ENCODE measurements at places on chromosomes 2 and 18.

DNA sequence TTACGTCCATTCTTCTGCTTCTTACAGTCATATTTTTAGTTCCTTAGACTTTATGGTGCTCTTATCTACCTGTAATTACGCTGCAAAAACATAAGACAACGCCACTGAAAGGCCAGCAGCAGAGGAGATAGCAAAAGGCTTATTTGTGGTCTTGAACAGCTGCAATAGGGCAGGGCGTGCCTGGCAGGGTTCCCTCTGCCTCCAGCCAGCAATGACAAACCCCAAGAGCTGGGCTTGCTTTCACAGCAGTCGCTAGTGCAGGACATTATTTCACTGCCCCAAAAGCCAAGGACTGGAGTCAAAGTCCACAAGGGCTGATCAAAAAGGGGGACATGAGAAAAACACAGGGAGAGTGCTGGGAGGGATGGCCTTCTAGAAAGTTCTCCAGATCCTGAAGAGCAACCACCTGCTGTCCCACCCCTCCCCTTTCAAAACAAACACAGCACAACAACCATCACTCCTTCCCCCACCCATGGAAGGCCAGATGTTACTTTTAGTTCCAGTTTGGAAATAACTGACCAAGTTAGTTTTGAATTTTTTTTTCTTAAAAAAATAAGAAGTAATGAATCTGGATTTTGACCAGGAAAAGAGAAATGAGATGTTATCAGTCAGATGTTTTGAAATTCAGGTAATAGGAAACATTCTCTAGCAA is 127.8 kb downstream of the RBMS1 start:
- no peak for DNase-seq

GRCh38 chr18:79945118-79946042 is 6.1 kb downstream of the SLC66A2 start:
- DNase-seq: no peak

DNA sequence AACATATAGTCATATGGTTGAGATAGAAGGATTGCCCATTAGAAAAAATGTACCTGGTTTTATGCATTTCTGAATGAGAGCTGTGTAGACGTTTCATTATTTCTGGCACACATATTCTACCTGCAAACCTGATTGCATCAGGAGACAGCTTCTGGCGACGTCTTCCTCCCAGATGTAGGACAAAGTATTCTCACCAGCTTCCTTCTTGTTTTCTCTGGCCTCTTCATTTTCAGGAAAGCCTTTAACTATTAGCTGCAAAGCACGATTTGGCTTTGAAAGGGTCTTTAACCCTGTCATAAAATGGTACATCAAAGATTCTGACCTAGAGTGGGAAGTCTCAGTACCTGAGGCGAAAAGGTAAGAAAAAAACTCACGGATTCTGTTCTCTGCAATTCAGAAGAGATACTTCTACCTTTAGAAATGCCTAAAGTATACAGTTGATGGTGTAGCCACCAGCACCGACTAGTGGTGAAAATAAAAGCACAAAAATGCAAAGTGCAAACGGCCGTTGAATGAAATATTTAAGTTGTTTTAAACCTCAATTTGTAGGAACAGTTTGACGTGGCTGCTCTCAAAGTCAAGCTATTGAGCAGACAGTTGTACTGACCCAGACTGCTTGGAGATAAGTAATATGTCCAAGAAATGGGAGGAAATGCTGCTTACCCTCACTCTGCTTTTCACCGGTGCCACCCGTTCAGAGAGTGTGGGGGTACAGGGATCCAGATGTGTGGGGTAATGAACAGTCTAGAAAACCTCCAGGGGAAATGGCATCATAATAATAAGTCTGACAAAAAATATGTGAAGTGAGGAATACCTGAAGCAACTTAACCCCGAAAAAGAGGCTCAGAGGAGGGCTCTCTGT is 20.2 kb downstream of the IL18RAP start:
- peak; percentile 31 for DNase-seq

GRCh38 chr18:72581976-72582375 is 37.8 kb upstream of the CBLN2 start:
- no peak for DNase-seq

DNA sequence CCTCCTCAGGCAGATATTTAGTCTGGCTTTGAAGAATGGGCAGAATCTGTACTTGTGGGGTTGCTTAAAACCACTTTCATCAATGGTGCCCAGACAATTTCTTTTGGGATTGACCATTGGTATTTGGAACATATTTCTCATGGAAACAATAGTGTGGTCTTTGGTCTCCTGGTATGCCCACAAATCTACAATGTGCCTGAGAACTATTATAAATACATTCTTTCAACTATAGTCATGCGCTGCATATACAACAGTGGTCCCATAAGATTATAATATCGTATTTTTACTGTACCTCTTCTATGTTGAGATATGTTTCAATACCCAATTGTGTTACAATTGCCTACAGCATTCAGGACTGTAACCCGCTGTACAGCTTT is 34.8 kb upstream of the PPP4R1 start:
- no peak for DNase-seq

DNA sequence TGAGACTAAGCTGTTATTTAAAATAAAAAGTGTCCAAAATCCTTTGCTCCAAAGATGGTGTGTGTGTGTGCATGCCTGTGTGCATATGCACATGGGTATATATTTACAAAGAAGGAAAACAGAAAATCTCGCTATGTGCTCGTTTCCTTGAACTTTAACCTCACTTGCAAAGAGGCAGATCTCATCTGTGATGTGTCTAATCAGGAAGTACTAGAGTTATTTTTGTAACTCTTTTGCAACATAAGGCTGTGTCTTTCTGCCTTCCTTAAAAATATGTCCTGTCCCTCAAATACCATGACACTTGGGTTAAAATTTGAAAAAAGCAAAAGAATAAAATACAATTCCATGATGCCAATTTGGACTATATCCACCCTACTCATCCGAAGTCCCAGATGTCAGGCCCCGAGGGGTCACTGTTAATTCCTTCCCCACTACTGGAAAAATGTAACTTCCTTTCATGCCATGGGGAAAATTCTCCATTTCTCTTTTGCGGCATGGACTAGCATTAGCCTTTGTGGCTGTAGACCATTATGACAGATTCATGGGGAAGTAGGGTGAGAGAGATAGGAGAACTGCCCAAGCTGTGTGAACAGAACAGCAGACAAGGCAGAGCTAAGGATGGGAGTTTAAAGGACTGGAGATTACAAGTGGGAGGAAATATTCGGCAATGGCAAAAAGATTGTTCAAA is 191.3 kb downstream of the MYO1B start:
- no peak for DNase-seq

GRCh38 chr2:196403471-196403870 is 232.1 kb upstream of the STK17B start:
- DNase-seq: no peak

DNA sequence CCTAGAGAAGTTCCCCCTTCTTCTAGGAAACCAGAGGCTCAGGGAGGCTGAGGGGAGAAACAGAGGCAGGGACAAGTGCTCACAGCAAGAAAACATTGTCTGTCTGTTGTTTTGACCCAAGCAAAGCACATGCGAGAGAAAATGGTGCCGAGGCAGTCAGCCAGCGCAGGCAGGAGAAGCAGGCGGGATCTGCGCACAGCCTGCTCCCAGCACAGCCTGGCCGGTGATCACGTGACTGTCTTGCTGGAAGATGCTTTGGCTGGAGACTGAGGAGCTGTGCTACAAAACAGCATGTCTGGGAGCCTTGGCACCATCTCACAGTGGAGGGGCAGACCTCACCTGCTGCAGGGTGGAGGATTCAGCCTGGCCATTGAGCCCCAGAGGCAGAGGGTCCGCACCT is 93.7 kb upstream of the MYCN start:
- DNase-seq: no peak

GRCh38 chr2:29966266-29966665 is 44.9 kb upstream of the ALK start:
- no peak for DNase-seq

GRCh38 chr18:46310258-46310657 is 206.1 kb downstream of the HAUS1 start:
- no peak for DNase-seq

- DNase-seq: no peak
These were observed 13.3 kb downstream of the TM4SF20 start for GRCh38 chr2:227365833-227366232.

DNA sequence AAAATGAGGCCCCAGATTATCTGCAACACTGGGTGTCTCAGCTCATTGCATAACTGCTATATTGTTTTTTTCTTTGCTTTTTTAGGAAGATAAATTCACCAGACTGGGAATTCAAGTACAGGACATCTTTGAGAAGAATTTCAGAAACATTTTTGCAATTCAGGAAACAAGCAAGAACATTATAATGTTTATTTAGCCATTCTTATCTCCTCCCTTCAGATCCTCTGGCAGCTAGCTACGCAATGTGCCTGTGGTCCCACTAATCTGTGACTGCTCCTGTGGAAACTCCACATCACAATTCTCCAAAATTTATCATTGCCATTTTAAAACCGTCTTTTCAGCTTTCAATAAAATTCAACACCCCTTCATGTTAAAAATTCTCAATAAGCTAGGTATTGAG is 126.8 kb downstream of the SP100 start:
- DNase-seq: no peak

- DNase-seq: peak; percentile 13
These were observed 3.1 kb downstream of the STK39 start for GRCh38 chr2:168244318-168244717.

- no peak for DNase-seq
These were observed 90.4 kb downstream of the PLCL1 start for GRCh38 chr2:197894751-197895274.

GRCh38 chr2:215189393-215189792 is 51.0 kb upstream of the ABCA12 start:
- no peak for DNase-seq

GRCh38 chr18:13501891-13502290 is 224.5 kb downstream of the FAM210A start:
- no peak for DNase-seq

DNA sequence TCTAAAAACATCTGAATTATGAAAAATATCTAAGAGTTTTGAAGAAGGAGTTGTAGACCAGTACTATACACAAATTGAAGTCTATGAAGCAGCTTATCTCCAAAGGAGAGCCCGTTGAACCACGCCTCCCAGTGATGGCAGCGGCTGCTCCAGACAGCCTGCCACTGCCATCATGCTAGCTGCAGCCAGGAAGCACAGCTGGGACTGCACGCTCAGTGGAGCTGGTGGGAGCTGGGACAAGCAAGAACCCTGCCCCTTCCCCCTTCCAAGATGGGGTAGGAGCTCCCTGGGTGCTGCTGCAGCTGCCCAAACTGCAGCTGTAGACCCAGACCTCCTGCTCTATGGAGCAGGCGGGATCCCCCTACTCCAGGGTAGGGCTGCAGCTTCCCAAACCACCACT is 124.7 kb upstream of the SPATS2L start:
- no peak for DNase-seq

DNA sequence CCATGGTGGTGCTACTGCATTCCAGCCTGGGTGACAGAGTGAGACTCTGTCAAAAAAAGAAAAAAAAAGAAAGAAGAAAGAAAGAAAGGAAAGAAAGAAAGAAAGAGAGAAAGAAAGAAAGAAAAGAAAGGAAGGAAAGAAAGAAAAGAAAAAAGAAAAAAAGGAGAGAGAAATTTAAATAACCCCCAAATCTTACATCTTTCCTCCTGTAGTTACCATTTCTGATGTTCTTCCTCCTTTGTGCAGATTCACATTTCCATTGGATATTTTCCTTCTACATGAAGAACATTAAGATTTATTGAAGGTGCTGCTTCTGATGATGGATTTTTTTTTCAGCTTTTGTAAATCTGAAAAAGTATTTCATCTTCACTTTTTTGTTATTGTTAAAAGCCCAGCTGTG is 97.4 kb upstream of the TGFA start:
- DNase-seq: no peak

- no peak for DNase-seq
These were observed 62.2 kb downstream of the GALNT14 start for GRCh38 chr2:31075941-31076590.

- peak; percentile 38 for DNase-seq
These were observed at the start of gene ALKAL2 for GRCh38 chr2:287911-288757. TSS of gene ALKAL2 (minus strand) at chr2:288091. CDS start at chr2:287835, 256 bp downstream.

Measured in T-helper 2 cell (primary cell).